Lower lobe of right lung (tissue), 2 donors: ENCODE measurements at places on chromosomes 5 and 9.
A peak's percentile ranks its signal among the peaks of the same experiment; 100 is the strongest.

GRCh38 chr9:137791947-137792346 is 85.6 kb upstream of the CACNA1B start:
- DNase-seq: no peak

DNA sequence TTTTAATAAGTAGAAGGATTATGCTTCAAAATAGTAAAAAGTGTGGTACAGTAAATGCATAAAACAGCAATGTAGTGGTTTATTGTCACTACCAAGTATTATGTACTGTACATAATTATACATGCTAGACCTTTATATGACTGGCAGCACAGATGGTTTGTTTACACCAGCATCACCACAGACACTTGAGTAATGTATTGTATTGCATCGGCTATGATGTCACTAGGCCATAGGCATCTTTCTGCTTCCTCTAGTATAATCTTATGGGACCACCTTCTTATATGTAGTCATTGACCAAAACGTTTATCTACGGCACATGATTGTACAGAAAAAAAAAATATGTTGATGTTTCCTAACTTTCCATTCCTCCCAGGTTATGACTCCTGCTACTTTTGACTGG is 31.9 kb upstream of the SSBP2 start:
- DNase-seq: no peak

DNA sequence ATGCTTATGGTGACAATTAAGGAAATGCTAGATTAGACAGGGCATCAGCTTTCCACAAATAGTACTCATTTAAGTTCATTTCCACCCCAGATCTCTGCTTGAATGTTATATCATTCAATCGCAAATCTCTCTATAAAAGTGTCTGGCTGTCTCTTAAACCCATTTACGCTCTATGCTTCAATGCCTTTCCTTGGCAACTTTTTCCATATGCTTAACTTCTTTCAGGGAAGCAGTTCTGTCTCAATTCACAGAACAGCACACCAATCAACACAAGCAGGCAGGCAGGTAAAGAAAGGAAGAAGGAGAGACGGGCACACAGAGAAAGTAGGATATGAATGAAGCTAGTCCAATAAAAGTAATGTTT is 243.1 kb downstream of the DENND1A start:
- DNase-seq: no peak

- DNase-seq: no peak
Measured at GRCh38 chr5:38645508-38645907, 89.1 kb upstream of the LIFR start.

GRCh38 chr5:64634997-64635686 is 55.2 kb upstream of the SHISAL2B start:
- no peak for DNase-seq

- no peak for DNase-seq
Measured at GRCh38 chr5:16929347-16929746, 6.7 kb downstream of the MYO10 start.

GRCh38 chr5:96781031-96781971 is 26.4 kb downstream of the ERAP1 start:
- no peak for DNase-seq

DNA sequence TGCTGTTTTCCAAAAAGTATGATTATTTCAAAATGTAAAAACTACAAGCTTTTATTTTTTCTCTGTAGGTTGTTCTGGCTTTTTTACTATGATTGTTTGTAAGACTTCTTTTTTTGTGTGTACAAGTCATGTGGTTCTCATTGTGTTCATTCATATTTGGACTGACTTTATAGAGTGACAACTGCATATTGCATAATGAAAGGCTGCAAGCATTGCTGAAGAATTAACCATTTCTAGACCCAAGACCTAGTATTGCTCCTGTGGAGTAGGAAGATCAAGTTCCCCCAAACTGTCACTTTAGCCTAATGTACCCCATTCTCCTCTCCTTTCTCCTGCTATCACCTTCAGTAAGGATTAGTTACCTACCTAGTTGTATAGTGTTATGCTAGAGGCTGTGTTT is 10.0 kb downstream of the MAP1B start:
- DNase-seq: no peak

- DNase-seq: peak; percentile 59
Measured at GRCh38 chr5:154189256-154189818, 1.2 kb upstream of the GALNT10 start.

GRCh38 chr5:31078956-31079355 is 114.5 kb upstream of the CDH6 start:
- no peak for DNase-seq

DNA sequence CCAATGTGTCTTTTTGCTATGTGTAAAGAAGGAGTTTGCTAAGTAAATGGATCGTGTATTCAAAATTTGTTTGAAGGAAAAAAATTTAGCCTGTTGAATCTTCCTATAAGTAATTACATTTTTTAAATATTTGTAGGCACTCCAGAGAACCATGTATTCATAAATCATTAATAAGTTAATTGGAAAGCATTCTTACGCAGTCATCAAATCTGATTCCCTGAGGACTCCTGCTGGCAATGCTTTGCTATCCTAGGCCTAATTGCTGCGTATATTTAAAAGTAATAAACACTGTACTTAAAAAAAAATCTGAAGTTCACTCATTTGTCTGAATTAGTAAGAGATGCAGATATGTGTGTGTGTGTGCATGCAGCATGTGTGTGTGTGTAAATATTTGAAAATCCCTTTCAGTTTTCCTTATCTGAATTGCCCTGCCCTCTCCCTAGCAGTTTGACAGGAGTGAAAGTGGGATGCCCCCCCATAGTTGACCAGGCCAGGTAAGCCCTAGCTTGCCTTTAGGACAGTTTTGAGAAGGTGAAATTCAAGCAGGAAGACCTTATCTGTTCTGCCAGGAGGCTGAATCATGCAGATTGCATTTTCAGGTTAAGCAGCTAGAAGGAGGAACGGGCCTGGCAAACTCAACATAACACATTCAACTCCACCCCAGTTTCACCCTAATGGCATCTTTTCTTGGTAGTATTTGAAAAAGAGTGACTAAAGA is 81.2 kb upstream of the DNAH5 start:
- DNase-seq: no peak
